ENCODE measurements at places on chromosomes 12 and 14. TPM values are rescaled to one million over a fixed set of nuclear protein-coding genes. Genes with fewer than 3 reads are reported as not detected.

GRCh38 chr12:122423258-122424165, 1.0 kb upstream of the CLIP1 start:
- peak; percentile 35 for DNase-seq

- peak; percentile 51 for DNase-seq
Observed at GRCh38 chr14:103372552-103373304, 12.5 kb upstream of the MARK3 start.

GRCh38 chr12:114762490-114763110, 78.6 kb upstream of the TBX3 start:
- DNase-seq = no peak

DNA sequence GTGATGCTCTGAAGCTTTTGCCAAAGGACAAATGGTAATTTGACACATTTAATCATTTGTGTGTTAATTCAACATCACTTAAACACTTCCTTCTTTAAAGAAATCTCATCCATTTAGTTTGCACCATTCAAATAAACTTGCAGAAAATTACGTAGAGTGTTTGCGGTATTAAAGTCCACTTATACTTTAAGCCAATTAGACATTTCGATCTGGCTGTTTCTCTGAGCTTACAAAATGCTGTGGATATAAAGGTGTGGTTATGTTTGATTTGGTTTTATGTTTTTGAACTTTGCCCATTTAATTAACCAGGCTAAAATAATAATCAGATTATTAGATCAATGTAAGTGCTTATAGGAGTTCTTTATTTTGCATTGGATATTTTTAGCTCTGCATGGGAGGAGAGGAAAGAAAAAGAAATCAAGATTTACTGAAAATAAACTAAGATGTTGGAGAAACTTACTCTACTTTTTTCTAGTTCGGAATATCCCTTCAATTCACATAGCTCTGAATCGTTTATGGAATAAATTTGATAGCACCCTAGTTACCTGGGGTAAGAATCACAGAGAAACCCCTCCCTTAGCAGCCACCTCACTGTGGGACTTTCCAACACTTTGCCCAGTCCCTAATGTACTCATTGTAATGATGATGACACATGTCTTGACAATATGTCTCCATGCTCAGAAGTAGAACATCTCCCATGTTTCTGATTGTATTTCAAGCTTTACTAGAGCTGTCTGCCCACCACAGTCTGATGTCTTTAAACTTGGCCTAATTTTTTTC, 268.0 kb downstream of the BTG1 start:
- no peak for DNase-seq

The ACOT6 gene
- total RNA-seq = not detected

All from K562 (cell line).